NCI-H2081 treated with DMSO at 0.1 percent for 48 hours (cell line): ENCODE measurements at places on chromosomes 1 and 21.

GRCh38 chr1:22470227-22470626 is 18.6 kb downstream of the ZBTB40 start:
- DNase-seq = no peak

- no peak for DNase-seq
Measured at GRCh38 chr1:112267929-112268328, 128.1 kb upstream of the CTTNBP2NL start.

- DNase-seq = no peak
Measured at GRCh38 chr1:185990565-185990964, 256.4 kb downstream of the HMCN1 start.

- no peak for DNase-seq
Measured at GRCh38 chr21:26140164-26140579, 30.4 kb downstream of the APP start.

GRCh38 chr1:64282351-64282750 is 78.9 kb downstream of the UBE2U start:
- peak; percentile 24 for DNase-seq

GRCh38 chr21:32702702-32703101 is 25.1 kb downstream of the SYNJ1 start:
- DNase-seq = no peak

DNA sequence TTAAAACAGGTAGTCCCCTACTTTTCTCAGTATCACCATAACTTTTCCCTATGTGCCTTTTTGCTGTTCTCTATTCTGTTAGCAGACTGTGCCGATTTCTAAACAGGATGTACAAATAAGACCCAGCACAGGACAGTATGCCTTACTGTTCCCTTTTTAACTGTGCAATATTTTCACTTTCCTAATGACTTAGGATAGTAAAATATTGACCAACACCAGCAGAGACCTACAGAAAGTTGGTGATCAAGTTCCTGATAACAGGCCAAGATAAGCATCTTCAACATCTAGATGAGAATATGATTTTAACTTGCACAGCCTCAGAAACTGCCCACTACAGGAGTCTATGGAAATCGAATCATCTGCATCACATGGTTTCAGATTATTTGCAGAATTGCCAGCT is 42.0 kb downstream of the ADSS2 start:
- DNase-seq = no peak

GRCh38 chr1:218785928-218786327 is 387.8 kb upstream of the LYPLAL1 start:
- DNase-seq = no peak
